ENCODE measurements at places on chromosomes 7 and 10.

- DNase-seq, result no peak
These were observed 11.5 kb downstream of the C10orf71 start for GRCh38 chr10:49310460-49310859.

DNA sequence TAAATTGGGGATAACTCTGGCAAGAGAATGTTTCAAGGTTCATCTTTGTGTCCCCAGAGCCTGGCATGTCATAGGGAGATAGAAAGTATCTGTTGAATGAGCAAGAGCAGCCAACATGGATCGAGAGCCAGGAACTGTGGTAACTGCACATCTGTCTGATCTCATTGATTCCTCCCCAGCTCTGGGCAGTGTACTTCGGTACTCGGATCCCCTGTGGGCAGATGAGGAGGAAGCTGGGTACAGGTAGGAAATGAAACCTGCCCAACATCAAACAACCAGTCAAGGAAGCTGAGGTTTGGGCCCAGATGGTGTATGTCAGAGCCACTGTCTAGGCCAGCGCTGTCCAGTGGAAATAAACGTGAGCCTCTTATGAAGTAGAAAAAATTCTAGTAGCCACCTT lies 76.4 kb downstream of the GRK5 start:
- DNase-seq, result no peak

DNA sequence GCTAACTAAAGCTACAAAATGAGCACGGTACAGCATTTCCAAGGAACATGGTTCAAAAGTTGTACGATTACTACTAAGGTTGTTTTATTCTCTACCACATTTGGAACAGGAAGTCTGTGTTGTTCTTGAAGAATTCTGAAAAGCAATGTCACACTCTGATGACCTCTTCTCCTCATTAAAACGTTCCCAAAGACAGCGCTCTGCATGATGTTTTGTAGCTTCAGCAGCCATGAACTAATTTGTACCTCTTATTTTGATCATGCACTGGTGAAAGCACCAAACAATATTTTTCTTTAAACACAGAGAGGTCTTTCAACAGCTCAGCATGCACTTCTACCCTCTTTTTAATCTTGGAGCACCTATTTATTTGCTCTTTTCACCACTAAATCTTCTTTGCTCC lies 75.0 kb upstream of the TES start:
- no peak for DNase-seq

GRCh38 chr10:89302625-89303024 lies 779 bp downstream of the IFIT2 start:
- no peak for DNase-seq

DNA sequence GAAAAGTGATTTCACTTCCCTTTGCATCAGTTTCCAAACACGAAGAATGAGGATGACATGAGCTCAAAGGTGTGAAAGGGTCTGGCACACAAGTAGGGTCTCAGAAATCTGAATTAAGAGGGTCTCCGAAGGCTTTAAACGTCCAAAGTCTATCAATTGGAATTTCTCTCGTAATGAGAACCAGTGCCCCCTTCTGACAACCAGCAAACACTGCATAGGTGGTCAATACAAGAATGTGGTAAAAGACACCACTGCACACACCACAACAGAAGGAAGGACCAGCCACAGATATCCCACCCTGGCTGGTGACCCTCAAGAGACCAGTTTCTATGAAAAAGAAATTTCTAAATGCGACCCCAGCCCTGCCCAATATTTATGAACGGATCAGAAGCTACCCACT lies 78.1 kb downstream of the CALN1 start:
- DNase-seq, result no peak

GRCh38 chr7:28086198-28086597 lies 94.4 kb downstream of the JAZF1 start:
- DNase-seq, result no peak

GRCh38 chr10:133415752-133416151 lies 8.7 kb downstream of the SPRN start:
- DNase-seq, result no peak

DNA sequence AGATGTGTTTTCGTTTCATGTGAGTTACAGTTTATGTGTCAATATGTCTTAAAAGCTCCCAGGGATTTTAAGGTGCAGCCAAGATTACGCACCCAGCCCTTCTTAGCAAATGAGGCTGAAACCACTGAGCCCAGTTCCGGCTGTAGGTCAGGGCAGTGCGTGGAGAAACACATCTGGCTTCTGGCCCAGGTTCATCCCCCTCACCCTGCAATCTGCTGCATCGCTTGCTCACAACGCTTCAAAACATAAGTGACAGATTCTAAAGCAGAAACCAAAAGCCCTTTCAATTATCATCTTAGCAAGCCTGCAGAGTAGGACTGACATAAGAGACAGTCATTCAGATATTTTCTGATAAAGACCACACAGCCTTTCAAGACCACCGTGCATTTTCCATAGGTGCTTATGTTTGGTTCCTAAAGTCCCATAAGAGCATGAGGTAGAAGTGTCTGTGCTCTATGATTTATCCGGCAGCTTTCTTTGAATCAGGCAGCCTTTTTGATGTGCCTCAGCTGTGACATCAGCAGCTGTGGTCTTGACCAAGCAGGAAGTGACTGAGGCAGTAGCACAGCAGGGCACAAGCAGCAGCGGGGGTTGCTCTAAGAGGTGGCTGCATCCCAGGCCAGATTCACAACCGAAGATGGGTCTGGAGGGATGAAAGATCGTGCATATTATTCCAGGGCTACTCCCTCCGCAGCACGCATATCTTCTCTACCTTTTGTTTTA lies 72.1 kb upstream of the LYZL2 start:
- no peak for DNase-seq

DNA sequence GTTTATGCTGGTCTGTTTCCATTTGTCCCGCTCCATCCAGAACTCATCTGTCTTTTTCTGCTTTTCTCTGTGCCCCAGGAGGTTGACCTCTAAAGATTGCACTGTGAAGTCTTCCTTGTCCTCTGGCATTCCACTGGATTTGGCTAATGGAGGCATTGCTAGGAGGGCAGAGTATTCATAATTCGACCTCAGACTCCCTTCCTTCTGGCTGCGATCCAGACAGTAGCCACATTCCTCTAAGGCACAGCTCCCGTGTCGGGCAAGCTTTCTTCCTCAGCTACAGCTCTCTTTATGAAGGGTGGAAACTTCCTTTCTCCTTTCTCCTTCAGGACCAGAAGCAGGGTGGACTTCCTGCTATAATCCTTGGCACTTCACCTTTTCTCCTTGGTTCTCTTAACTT lies 175.9 kb downstream of the BAMBI start:
- no peak for DNase-seq

DNA sequence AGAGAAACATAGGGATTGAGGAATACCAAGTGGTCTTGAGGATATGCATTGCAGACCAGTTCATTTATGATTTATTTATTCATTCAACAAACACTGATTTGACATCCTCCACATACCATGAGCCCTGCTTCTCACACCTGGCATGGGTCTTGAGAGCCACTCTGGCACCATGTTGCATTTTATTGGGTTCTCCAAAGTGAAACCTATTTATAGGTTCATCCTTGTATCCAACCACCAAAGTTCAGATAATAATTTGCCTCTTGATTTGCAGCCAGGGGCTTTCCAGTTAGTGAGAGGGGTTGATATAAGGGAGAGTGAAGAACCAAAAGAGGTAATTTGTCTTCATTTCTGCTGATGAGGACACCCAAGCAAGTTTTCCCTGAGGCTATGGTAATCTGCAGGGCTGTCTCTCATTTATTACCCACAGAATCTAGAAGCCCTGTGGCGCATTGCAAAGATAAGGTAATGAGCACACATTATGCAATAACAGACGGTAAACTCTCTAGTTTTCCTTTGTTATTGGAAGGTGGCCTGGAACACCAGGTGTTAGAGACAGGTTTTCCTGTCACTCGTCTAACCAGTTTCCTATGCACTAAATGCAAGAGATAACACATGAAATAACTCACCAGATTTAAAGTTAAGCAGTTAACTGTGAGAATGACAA lies 28.8 kb upstream of the ICA1 start:
- no peak for DNase-seq

GRCh38 chr7:144862612-144863319 lies 26.9 kb upstream of the TPK1 start:
- DNase-seq, result peak; percentile 3

DNA sequence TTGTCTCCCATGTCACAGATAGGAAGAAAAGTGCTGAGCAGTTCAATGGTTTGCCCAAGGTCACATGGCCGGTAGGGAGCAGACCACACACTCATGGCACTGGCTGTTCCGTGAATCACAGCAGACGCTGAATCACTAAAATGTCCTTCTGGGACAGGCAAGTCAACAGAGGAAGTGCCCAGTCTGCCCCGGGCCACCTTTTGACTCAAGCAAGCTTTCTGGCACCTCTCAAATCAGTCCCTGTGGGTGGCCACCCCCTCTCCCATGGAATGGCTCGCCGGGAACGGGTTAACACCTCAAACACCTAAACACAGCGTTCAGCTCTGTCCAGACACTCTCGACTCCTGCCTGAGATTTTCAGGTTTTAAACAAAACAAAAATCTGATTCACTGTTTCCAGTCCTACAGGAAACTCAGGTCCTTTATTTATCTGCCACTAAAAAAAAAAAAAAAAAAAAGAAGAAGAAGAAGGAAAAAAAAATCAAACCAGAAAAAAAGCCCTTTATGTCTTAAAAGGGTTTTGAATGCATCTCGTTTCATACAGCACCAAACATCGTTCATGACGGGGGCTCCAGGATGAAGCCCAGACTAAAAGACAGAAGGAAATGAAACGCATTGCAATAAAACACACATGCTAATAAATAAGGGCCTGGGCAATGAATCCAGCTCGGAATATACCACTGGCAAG lies 15.5 kb downstream of the CARD11 start:
- DNase-seq, result no peak

GRCh38 chr10:30691639-30692015 lies 62.1 kb upstream of the LYZL2 start:
- DNase-seq, result no peak

GRCh38 chr10:110615057-110615747 lies 28.9 kb upstream of the RBM20 start:
- DNase-seq, result no peak

DNA sequence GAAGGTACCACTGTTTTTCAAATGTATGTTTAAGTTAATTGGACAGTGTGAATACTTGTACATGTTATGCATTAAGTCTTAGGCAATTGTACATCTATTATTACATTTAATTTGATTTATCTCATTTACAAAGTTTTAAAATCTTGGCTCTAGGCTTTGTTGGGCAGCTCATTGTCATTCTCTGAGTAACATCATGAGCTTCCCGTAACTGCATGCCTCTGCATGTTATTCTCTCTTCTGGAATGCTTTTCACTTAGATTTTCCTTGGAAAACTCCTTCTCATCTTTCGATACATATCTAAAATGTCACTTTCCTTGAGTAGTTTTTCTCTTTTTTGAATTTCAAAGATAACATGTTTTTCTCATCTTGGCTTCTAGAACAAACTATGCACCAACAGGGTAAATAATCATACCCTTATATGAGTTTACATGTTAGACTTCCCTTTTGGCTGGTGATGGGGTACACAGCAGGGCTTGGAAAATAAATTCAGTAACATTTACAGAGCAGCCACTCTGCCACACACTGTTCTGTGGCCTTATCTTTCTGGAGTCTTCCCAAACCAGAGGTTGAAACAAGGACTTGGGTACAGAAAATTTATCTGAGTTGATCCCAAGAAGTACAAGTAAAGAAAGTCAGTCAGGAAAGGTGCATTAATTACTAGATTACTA lies 42.2 kb upstream of the A1CF start:
- DNase-seq, result no peak

GRCh38 chr10:28147706-28148105 lies 148.8 kb upstream of the ODAD2 start:
- DNase-seq, result no peak

DNA sequence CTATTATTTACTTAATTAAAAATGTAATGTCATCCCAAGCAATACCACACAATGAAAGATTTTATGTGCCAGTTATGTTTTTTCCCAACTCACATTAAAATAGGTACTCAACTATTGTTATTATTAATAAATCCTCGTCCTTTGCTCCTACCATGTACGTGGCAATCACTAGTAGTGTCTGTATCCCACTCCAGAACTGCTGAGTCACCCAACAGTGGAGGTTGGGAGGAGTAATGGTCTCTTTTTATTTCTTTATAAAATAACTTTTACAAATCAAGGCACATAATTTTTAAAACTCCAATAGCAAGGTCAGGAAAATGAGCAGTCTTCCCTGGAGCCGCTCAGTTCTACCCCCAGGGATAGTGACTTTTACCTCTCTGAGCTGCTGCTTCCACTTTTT lies 273.5 kb upstream of the PLPP4 start:
- DNase-seq, result no peak

DNA sequence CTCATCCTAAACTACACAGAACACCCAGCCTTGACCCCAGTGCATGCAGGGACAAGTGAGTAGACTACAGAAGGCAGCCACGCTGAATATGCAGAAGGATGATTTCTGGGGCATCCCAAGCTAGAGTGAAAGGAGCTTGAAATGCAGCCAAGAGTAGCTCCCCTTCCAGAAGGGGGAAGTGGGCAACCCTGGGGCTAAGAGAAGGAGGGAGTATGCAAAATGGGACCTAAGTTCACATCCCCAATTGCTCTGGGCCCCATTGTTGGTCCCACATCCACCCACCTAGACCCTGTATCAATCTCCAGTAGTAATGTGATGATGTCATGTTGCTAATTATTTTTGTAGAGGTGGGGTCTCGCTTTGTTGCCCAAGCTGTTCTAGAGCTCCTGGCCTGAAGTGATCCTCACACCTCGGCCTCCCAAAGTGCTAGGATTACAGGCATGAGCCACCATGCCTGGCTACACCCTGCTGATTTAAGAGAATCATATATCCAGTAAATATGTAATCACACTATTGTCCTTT lies 5.6 kb upstream of the PSTK start:
- no peak for DNase-seq

- DNase-seq, result no peak
These were observed 24.6 kb upstream of the TMEM273 start for GRCh38 chr10:49212783-49213182.

- no peak for DNase-seq
These were observed 315.3 kb downstream of the TYW1 start for GRCh38 chr7:67311901-67312300.

GRCh38 chr10:115171392-115171960 lies 78.3 kb downstream of the ATRNL1 start:
- DNase-seq, result peak; percentile 19

GRCh38 chr10:132570771-132571649 lies 33.4 kb downstream of the INPP5A start:
- DNase-seq, result no peak

DNA sequence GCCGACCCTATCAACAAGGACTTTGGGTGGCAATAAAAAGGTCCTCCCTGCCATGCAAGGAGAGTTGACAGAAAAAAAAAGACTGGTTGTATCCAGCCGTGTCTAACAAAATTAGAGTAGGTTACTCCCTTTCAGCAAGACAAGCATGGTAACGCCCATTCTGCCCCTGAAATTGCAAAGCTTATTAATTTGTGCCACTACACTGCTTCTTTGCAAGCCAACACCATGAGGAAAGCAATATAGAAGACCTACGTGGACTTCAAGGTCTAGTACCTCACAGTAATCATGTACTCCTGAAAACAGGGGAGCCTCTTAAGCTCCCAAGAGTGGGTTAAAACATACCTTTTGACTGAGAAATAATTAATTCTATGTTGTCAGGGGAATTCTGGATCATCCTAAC lies 90.3 kb downstream of the FRMPD2 start:
- DNase-seq, result no peak
